A549 treated with dexamethasone at 1 μM for 4 hours (cell line): ENCODE measurements at places on chromosomes 3 and 15. TPM values are rescaled to one million over a fixed set of nuclear protein-coding genes. Genes with fewer than 3 reads are reported as not detected.

KNL1 gene
- total RNA-seq: 5.3 to 8.7 TPM (median 8.0 TPM) in 5 replicates

NANOGP8 gene
- not detected in 5 replicates for total RNA-seq

ASB14 gene
- total RNA-seq: not detected in 5 replicates

TNFAIP8L3 gene
- 34.7 to 45.3 TPM (median 41.9 TPM) in 5 replicates for total RNA-seq

SNX33 gene
- 12.2 to 17.0 TPM (median 15.4 TPM) in 5 replicates for total RNA-seq

THSD4 gene
- 21.1 to 32.4 TPM (median 29.6 TPM) in 5 replicates for total RNA-seq

PLA2G4D gene
- total RNA-seq: not detected in 5 replicates

CCR3 gene
- not detected in 5 replicates for total RNA-seq

MYRIP gene
- 0.02 TPM in 2 of 5 replicates, not detected in the others for total RNA-seq
